ENCODE measurements at places on chromosomes 12 and 14.

GRCh38 chr12:5498076-5498475 is 66.2 kb downstream of the NTF3 start:
- no peak for DNase-seq

DNA sequence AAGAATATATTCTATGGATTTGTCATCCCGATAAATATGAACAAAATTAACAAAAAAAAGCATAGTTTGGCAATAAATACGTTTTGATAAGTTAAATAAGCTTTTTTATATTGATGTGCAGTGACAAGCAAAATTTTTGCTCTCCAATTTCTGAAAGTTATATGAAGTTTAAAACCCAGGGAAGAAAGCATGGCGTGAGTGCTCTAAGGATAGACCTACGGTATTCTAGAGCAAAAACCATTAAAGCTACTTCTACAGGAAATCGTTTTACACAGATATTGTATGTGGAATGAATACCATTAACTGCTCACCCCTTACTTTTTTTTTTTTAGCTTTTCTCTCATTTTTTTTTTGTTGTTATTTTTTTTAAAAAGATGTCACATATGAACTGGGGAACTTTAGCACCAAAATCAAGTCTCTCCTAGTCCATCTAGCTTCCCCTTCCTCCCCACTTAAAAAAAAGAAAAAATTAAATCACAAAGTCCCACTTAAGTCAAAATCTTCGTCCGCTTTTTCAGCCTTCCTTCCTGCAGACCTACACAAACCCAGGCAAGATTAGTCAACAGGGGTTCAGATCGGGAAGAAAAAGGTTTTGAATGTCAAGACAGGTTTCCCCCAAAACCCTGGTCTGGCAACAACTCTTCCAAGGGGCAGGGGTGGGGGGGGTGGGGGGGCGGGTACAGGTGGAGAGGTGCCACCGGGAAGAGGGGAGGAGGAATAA is 4.4 kb downstream of the ZFP36L1 start:
- no peak for DNase-seq

DNA sequence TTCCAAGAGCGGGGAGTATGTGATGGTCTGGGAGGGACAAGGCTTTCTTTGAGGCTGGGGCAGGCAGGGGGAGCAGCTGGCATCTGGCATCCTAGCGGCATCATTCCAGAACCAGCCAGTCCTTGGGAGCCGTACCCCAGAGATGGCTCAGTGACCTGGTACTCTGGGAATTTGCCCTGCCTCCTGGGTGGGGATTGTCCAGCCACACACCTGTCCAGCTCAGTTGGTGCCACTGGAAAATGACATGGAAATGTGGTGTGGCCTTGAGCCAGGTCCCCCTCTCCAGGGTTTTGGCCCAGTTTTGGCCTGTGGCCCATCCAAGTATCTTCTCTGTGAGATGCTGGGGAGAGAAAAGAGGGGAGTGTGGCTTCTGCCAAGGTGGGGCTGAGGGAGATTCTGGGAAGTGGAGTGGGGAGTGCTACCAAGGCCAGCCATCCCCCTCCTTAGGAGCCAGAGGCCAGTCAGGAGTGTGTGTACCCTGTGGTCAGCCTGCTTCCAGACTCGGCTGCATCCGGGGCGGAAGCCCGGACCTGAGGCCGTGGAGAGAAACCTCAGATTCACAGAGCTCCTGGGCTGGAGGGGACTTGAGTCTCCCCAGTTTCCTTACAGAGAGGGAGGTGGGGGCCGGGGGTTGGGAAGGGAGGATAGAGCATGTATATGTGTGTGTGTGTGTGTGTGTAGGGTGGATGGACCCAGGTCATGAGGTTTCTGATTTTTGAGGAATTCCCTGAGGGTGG is 14.7 kb upstream of the KRT80 start:
- no peak for DNase-seq

GRCh38 chr12:89117448-89118034 is 234.8 kb downstream of the DUSP6 start:
- DNase-seq = no peak

- no peak for DNase-seq
Measured at GRCh38 chr14:99820702-99821331, 27.6 kb downstream of the EML1 start.

- no peak for DNase-seq
Measured at GRCh38 chr12:48789858-48790326, 1.0 kb upstream of the ADCY6 start.

DNA sequence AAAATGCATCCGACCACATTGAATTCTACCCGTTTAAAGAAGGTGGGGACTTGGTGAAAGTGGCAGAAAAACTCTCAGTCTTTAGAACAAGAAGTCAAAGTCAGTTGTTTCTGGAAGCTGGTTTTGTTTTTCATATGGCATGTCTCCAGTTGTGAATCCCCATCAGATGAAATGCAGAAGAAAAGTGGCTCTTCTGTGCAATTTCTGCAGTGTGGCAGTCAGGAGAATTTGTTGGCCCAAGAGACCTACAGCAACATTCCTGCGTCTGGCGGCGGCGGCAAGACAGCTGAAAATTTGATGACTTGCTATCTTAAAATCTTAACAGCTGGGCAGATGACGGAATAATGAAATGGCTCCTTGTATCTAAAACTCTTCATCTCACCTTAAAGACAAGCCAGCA is 201.5 kb downstream of the FOXN3 start:
- DNase-seq = no peak

- DNase-seq = no peak
Measured at GRCh38 chr14:22998329-22999012, 11.5 kb downstream of the C14orf93 start.

GRCh38 chr14:105156414-105157375 is 11.9 kb downstream of the JAG2 start:
- DNase-seq = no peak

GRCh38 chr14:48963231-48963790 is 622.9 kb downstream of the RPS29 start:
- no peak for DNase-seq

GRCh38 chr14:105549481-105549880 is 23.1 kb downstream of the TMEM121 start:
- DNase-seq = no peak

DNA sequence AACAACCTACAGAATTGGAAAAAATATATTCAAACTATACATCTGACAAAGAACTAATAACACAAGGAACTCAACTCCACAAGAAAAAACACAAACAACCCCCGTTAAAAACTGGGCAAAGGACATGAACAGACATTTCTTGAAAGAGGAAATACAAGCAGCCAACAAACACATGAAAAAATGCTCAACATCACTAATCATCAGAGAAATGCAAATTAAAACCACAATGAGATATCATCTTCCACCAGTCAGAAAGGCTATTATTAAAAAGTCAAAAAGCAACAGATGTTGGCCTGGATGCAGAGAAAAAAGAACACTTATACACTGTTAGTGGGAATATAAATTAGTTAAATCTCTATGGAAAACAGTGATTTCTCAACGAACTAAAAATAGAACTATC is 82.6 kb upstream of the CCDC91 start:
- DNase-seq = no peak

DNA sequence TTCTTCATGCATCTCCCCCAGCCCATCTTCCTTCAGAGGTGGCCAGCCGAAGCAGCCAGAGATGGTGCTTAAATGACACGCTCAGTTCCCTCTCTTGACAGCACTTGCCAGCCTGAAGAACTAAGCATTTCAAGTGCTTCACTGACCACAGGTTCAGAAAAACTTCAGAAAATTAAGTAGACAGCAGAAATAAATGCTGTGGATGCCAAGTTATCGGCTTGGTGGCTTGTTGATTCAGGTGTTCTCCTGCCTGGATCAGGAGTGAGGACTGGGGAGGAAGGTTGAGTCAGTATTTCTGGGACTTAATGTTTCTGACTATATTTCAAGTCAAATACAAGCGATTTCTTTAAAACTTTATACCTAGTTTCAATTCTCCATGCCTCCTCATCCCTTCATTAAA is 58.2 kb downstream of the CRACR2A start:
- no peak for DNase-seq

DNA sequence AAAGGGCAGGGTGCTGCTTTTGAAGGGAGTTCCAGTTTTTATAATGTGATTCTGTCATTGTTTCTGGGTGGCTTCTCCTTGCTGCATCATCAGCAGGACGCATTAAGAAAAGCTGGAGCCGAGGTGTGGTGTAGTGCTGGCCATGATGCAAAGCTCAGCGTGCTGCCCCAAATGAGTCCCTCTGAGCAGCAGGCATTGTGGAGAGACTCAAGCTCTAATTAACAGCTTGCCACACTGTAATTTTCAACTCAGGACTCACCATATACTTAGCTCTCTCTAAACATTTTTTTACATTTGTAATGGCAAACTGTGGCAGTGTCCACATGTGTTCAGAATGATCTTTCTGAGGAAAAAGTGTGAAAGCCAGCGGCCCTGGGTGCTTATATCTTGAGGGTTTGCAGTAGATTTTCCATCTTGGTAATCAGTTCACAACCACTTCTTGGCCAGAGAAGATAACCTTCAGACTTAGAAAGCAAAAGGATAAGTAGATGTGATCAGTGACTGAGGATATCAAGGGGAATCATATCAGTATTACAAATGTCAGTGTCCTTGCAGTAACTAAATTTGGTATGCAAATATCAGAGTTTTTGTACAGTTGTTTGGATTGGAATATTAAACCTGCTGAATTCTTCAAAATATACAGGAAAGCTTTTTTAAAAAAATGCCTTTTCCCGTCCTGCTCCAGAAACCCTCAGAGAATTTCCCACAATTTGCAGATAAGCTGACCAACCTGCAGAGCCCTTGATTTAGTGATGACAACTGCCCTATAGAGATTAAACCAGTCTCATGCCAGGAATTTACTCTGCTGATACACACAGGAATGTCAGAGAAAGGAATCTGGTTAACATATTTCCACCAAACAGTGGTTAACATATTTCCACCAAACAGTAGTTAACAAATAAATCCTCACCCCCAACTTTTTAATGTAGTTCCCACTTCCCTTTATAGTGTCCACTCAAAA is 63.6 kb downstream of the DAAM1 start:
- DNase-seq = no peak

GRCh38 chr14:71168564-71169427 is 261.5 kb downstream of the PCNX1 start:
- no peak for DNase-seq

DNA sequence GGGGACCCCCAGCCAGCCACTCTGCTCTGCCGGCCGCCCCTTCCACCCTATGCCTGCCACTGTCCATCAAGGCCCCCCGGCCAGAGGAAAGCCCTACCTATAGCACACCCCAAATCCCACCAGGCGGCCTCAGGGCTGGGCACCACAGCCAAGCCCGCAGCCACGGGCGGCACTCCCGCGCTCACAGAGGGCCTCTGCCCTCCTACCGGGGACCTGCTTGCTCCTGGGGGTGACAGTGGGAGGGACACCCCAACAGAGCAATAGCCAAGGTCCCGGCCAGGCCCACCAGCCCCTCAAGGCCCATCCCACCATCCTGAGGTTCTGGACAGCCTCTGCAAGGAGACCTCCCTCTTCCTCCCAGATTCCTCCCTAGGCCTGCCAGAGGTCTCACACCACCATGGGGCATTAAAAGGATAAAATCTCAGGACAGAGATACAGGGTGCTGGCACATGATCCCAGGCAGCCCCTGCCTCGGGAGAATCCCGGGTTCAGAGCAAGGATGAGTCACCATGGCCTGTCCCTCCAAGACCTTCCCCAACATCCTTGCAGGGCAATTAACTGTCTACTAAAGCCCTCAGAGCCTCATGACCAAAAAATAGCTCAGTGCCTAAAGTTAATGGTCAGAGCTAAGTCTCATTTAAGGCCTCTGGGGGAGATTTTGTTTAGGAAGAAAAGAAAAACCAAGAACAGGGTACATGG is 17.1 kb downstream of the CCDC85C start:
- DNase-seq = no peak

DNA sequence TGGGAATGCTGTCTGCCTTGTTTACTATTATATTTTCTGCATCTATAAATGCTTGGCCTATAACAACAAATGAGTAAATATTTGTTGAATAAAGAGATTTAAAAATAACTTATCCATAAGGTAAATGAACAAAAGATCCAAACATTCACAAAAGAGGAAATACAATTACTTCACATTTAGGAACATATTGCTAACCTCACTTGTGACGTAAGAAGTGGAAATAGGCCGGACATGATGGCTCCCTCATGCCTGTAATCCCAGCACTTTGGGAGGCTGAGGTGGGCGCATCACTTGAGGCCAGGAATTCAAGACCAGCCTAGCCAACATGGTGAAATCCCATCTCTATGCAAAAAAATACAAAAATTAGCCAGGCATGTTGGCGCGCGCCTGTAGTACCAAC is 25.7 kb upstream of the CKAP4 start:
- DNase-seq = no peak

- DNase-seq = no peak
Measured at GRCh38 chr14:23123419-23123818, 4.4 kb upstream of the CEBPE start.

DNA sequence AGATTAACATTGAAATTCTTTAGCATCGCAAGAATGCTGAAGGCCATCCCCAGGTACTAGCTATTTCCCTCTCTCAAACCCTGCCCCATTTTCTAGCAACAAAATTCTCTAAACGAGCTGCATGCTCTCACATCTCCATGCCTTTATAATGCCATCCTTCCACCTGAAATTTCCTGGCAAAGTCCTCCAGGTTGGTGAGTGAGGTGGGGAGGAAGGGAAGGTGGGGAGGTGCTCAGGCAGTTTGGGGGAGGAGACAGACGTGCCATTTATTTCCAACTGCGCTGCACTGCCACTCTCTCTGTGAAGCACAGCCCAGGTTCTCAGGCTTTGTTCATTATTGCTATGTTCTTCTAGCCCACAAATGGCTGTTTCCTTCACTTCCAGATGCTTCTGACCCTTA is 208.4 kb downstream of the PAWR start:
- no peak for DNase-seq

- peak; percentile 77 for DNase-seq
Measured at GRCh38 chr12:42482748-42483520, 106.6 kb downstream of the PRICKLE1 start.

DNA sequence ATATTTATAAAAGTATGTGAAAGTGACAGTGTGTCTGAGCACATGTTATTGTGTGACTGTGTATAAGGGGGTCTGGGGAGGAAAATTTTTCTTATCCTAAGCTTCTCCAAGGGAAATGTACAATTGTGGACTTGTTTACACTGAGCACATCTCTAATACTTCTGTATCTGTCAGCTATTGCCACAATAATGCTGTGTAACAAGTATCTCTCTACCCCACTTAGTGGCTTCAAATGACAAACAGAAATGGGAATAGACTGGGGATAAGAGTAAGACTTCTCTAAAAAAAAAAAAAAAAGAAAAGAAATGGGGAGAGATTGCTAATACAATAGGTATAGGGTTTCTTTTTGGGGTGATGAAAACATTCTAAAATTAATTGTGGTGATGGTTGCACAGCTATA is 44.3 kb upstream of the CCDC63 start:
- DNase-seq = no peak

GRCh38 chr12:124293286-124294003 is 1.4 kb upstream of the RFLNA start:
- no peak for DNase-seq

DNA sequence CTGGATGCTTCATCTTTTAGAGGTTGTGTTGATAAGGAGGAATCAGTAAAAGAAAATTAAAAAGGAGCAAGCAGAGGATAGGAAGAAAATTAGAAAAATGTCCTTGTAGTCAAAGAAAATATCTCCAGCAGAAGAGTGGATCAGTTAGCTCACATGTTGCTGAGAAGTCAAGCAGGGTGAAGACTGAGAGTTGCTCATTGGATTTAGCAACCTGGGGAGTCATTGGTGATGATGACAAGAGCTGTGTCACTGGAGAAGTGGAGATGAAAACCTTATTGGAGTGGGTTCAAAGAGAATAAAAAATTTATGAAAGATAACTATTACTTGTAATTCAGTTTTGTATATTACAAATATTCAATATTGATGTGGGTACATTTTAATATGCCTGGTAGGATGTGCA is 9.8 kb downstream of the FRMD6 start:
- no peak for DNase-seq

GRCh38 chr14:78455896-78456435 is 285.8 kb downstream of the NRXN3 start:
- no peak for DNase-seq

- DNase-seq = no peak
Measured at GRCh38 chr12:75086091-75087038, 123.3 kb downstream of the KCNC2 start.

Data from stimulated activated naive B cell treated with anti-CD40 and anti-IgM and Interleukin-4, amounts not matched to agents 10 μg/mL and 1 μg/mL and 100 μg/mL, for 72 hours (primary cell).